ENCODE measurements at places on chromosomes 6 and 20. TPM values are rescaled to one million over a fixed set of nuclear protein-coding genes. Genes with fewer than 3 reads are reported as not detected.

DNA sequence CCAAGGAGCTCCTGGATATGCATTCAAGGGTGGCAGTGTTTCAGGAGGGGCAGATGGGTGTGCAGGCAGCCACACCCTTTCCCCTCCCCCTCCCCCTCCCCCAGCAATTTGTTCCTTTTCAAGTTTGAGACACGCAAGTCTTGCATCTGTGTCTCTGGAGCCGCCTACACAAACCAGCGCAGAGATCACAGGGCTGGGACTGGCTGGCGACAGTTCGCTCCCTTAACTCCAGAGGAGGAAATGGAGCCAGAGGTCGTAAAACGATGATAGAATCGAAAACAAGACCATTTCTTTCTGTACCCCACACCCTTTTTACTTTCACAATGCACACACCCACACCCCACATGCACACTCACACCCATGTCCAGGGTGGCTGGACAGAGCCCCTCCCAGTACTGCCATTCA is 163.1 kb downstream of the LY86 start:
- no peak for DNase-seq

DNA sequence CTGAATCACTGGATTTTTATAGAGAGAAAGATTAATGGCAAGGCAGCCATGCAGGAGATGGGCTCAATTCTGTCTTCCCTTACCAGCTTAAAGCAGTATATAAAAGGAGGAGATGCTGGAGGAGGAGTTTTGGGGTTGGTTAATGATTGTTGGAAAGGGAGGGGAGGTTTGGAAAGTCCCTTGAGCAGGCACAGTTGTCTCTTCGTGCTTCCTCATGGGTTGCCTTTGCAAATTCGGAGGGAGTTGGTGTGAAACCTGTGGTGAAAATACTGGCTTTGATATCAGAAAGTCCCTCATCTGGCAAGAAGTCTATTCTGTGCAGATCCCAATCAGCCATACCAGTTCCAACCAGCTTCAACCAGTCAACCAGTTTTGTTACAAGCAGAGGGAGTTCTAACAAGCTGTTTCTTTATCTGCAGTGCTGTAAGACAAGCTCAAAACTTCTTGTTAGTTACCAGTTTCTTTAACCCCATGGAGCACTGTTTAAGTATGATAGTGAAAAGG is 107.0 kb downstream of the HIVEP1 start:
- DNase-seq, result no peak

- peak; percentile 74 for DNase-seq
Measured at GRCh38 chr6:44010411-44011349, 116.6 kb downstream of the MRPL14 start.

The KCNG1 gene
- total RNA-seq, result 0.48 TPM

The OR2B6 gene
- not detected for total RNA-seq
